CD4-positive, alpha-beta memory T cell (primary cell): ENCODE measurements at places on chromosomes 1 and 21. TPM values are rescaled to one million over a fixed set of nuclear protein-coding genes. Genes with fewer than 3 reads are reported as not detected.

The BTBD8 gene
- polyA plus RNA-seq, result 1.5 TPM

The ROR1 gene
- polyA plus RNA-seq, result not detected

The TXNIP gene
- 4,310 TPM for polyA plus RNA-seq

The RAD54L gene
- not detected for polyA plus RNA-seq

The ANXA9 gene
- 0.33 TPM for polyA plus RNA-seq

The UQCRH gene
- 272 TPM for polyA plus RNA-seq
